Calu3 (cell line): ENCODE measurements at places on chromosomes 12 and 14. TPM values are rescaled to one million over a fixed set of nuclear protein-coding genes. Genes with fewer than 3 reads are reported as not detected.

Gene GPRC5D
- not detected in 2 replicates for total RNA-seq

Gene C12orf50
- total RNA-seq: 0.33 TPM in 1 of 2 replicates, not detected in the other

DNA sequence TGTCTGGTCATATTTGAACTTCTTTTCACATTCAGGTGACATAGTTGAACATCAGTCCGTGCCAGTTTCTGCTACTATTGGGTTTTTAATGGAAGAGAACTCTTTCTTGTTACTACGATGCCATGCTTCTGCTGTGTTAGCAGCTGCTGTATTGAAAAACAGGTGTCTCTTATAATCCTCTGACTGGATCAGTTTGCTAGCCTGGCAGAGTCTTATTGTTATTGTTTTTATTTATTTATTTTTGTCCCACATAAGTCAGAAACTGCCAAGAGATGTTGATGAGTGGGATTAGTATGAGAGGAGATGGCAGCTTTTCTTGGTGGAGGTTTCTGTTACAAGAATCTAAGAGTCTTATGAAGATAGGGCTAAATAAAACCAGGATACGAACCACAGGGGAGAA, 14.6 kb downstream of the ETV6 start:
- peaks cover 14% of the 10 kb centered on the region for H3K36me3 ChIP-seq
- H3K27me3 ChIP-seq: no peaks in the 10 kb centered on the region
- H3K27ac ChIP-seq: no peak overlapping the region
- H3K4me3 ChIP-seq: no peak overlapping the region
- peaks cover 43% of the 10 kb centered on the region for H3K4me1 ChIP-seq

DNA sequence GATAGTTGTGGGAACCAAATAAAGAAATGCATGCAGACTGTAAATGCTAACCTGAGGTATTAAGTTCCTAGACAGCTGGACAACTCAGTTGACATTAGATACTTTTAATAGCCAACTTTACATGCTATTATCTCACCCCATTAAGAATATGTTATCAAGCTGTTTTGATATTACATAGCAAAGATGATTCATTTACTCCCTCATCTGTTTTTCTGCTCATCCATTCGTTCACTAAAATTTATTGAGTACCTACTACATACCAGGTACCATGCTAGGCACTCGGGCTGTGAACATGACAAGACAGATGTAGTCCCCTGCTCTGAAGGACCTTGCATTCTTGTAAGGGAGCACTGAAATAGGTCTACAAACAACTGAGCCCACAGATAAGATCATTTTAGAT, 192.4 kb downstream of the DACT1 start:
- H3K27ac ChIP-seq: no peak overlapping the region
- no peak for DNase-seq
- no peaks in the 10 kb centered on the region for H3K27me3 ChIP-seq
- no peak overlapping the region for H3K4me3 ChIP-seq

GRCh38 chr12:127169321-127170181, 1097.4 kb upstream of the TMEM132C start:
- H3K27me3 ChIP-seq: peaks cover 14% of the 10 kb centered on the region
- H3K4me3 ChIP-seq: no peak overlapping the region
- no peak for DNase-seq
- no peaks in the 10 kb centered on the region for H3K4me1 ChIP-seq
- peaks cover 5% of the 10 kb centered on the region for H3K36me3 ChIP-seq
- H3K27ac ChIP-seq: no peak overlapping the region

GRCh38 chr12:107027636-107028053, 40.7 kb upstream of the MTERF2 start:
- H3K4me3 ChIP-seq: no peak overlapping the region
- peak overlapping the region; percentile 70 for H3K27ac ChIP-seq
- peaks cover 16% of the 10 kb centered on the region for H3K4me1 ChIP-seq
- no peaks in the 10 kb centered on the region for H3K36me3 ChIP-seq

DNA sequence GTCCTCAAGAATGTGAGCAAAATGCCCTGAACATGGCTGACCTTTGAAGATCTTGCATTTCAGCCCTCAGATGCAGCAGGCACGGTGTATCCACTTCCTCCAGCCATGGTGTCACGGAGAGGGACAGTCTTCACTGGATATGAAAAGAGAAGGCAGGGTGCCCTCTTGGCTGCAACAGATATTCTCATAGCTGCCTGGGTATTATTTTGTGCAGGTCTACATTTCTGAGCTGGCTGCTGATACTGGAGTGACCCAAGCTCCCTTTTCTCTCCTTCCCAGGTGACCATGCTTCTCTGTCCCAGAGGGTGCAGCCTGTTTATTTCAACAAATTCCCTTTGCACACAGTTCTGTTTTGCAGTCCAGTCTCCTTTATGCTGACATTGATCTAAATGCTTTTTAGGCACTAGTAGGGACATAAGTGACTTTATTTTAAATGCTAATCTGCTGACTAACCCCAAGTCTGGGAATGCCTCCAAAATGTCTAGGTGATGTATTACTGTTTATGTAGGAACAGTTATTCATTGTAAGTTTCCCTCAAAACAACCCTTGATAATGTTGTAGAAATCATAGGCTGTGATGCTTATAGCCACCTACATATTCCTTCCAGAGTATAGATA, 17.4 kb upstream of the PYGL start:
- H3K27me3 ChIP-seq: no peaks in the 10 kb centered on the region
- peak overlapping the region; percentile 70 for H3K27ac ChIP-seq
- H3K36me3 ChIP-seq: no peaks in the 10 kb centered on the region
- peak overlapping the region; percentile 26 for H3K4me3 ChIP-seq
- H3K4me1 ChIP-seq: peaks cover 43% of the 10 kb centered on the region

DNA sequence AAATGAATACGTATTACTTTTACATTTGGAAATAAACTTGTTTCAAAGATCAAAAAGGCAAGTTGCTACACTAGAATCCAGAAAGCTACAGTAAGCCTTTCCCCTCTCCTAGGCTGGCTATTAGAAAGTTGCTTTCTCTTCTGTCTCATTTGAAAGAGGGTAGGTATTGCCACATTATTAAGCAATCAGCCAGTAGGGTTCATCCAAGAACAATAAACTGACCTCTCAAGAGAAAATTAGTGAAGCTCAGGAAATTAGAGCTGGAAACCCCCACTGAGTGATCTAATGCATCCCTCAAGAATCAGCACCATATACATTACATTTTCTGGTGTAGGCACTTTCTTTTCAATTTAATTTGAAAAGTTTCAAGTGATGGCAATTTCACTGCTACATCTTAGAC, 4.5 kb upstream of the TMEM233 start:
- peaks cover 81% of the 10 kb centered on the region for H3K27me3 ChIP-seq
- H3K36me3 ChIP-seq: no peaks in the 10 kb centered on the region
- H3K27ac ChIP-seq: no peak overlapping the region
- no peak overlapping the region for H3K4me3 ChIP-seq

DNA sequence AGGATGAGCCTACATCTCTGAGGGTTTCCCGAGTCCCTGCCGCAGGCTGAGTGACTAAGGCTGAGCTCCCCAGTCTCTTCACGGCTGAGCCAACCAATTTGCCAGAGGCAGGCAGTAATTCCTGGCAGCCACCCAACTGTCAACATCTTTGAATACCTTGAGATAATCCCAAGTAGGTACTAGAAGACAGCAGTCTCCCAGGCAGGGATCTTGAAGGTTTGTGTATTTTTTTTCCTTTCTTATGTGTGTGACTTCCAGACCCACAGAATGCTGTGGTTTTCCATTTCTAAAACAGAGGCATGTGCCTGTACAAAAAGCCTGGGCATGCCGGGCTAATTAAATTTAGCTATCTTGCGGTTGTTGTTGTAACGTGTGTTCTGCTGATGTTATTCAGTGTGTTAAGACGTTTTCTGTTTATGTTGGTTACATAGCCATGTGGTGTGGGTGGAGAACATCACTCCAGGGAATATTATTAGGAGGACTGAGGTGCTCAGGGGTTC, 155.5 kb downstream of the ANO2 start:
- no peaks in the 10 kb centered on the region for H3K36me3 ChIP-seq
- DNase-seq: no peak
- H3K27ac ChIP-seq: no peak overlapping the region
- peaks cover 44% of the 10 kb centered on the region for H3K27me3 ChIP-seq
- H3K4me3 ChIP-seq: no peak overlapping the region

GRCh38 chr12:106284358-106285105, 18.0 kb upstream of the TCP11L2 start:
- H3K27ac ChIP-seq: peak overlapping the region; percentile 33
- H3K4me1 ChIP-seq: peaks cover 76% of the 10 kb centered on the region
- H3K4me3 ChIP-seq: no peak overlapping the region

- H3K36me3 ChIP-seq: no peaks in the 10 kb centered on the region
- H3K27me3 ChIP-seq: peaks cover 50% of the 10 kb centered on the region
- no peak overlapping the region for H3K27ac ChIP-seq
- no peak overlapping the region for H3K4me3 ChIP-seq
Observed at GRCh38 chr14:54808326-54809161, 94.1 kb downstream of the GCH1 start.

DNA sequence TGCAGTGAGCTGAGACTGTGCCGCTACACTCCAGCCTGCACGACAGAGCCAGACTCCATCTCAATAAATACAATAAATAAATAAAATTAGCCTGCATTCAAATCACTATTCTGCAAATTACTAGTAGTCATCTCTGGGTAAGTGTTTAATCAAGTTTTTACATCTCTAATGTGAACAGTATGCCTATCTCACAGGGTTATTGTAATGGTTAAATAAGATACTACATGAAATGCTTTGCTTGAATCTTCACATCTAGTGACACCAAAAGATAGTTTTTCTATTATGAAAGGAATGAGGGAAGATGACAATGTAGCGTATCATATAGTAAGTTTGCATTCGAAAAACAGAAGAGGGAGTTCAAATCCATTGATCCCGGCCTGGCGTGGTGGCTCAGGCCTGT, 2.1 kb downstream of the SRSF9 start:
- H3K36me3 ChIP-seq: peaks cover 77% of the 10 kb centered on the region
- H3K27ac ChIP-seq: no peak overlapping the region
- H3K4me1 ChIP-seq: peaks cover 34% of the 10 kb centered on the region
- H3K27me3 ChIP-seq: no peaks in the 10 kb centered on the region
- H3K4me3 ChIP-seq: peak overlapping the region; percentile 95

DNA sequence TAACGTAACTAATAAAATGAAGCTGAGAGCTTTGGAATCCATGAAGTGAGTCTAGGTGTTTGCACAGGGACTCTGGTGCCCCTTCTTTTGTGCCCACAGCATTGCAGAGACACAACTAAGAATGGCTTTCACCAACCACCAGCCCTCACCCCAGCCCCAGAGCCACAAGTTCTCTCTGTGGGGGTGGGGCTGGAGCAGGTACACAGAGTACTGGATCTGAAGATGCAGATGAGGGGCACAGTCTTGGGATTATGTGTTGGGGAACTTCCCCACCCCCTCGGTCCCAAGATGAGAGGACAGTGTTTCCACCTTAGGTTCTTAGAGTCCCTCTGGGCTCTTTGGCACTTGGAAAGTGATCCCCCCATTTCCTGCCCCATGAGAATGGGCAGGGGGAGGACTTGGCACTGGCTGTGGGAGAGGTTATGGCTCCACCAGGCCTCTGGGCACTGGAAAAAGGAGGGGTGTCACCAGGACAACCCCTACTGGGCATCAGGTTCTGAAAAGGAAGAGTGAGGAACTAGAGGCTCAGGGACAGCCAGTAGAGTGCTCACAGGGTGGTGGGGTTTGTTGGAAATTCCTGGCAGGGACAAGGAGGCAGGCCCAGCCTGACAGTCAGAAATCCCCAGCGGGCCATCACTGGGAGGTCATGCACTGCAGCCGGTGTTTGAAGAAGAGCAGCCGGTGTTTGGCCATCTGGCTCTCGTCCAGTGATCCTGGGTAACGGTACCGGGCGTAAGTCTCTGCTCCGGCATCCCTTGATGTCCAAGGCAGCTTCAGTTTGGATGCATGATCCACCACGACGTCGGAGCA, 6.7 kb downstream of the B4GALNT1 start:
- H3K4me3 ChIP-seq: no peak overlapping the region
- no peak for DNase-seq
- H3K4me1 ChIP-seq: peaks cover 9% of the 10 kb centered on the region
- H3K36me3 ChIP-seq: no peaks in the 10 kb centered on the region
- H3K27me3 ChIP-seq: peaks cover 61% of the 10 kb centered on the region

DNA sequence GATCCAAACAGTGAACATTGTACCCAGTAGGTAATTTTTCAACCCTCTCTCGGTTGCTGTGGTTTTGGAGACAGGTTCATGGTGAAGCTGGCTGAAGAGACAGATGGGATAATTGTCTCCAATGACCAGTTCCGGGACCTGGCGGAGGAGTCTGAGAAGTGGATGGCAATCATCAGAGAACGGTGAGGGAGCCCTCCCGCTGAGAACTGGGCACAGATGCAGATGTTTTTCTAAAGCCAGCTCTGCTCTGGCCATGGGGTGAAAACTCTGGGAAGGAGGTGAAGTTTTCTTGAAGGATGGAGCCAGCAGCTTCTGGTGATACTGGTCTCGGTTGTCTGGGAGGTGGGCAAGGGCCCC, 6.2 kb downstream of the KHNYN start:
- peaks cover 71% of the 10 kb centered on the region for H3K36me3 ChIP-seq
- H3K4me1 ChIP-seq: peaks cover 12% of the 10 kb centered on the region
- no peak overlapping the region for H3K27ac ChIP-seq
- no peak overlapping the region for H3K4me3 ChIP-seq
- DNase-seq: no peak
- H3K27me3 ChIP-seq: no peaks in the 10 kb centered on the region

DNA sequence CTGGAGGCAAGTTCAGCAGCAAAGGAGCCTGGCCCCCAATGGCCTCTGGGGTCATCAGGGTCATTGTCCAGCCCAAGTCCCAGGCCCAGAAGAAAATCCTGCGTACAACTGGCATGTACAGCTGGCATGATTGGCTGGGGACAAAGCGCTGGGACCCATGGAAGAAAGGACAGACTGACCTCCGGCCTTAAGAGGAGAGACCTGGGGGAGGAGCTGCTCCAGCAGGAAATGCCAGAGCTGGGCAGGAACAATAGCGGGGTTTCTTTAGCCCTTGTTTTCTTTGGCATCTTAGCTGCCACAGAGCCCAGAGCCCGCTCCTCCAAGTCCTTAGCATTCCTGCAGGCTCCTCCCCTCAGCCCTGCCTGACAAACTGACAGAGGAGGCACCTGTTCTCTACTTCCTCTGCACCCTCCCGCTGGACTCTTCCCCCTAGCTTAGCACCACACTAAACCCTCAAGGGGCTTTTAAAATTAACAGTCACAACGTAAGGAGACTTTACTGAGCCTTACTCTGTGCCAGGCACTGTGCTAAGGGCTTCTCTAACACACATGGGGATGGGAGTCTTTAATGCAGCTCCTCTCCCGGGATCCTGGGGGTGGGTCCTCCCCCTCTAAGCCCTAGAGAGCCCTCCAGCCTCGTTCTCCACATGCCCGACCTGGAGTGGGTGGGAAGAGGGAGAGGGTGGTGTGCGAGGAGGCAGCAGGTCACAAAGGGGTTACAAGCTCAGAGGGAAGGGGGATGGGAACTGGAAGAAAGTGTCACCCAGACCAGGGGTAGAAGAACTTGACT, 1.8 kb upstream of the AQP5 start:
- peak; percentile 80 for DNase-seq
- H3K36me3 ChIP-seq: peaks cover 28% of the 10 kb centered on the region
- H3K27ac ChIP-seq: peak overlapping the region; percentile 88
- H3K27me3 ChIP-seq: peaks cover 14% of the 10 kb centered on the region

GRCh38 chr12:101863981-101864380, 13.4 kb upstream of the DRAM1 start:
- DNase-seq: no peak
- H3K36me3 ChIP-seq: no peaks in the 10 kb centered on the region
- H3K27ac ChIP-seq: no peak overlapping the region
- no peaks in the 10 kb centered on the region for H3K27me3 ChIP-seq
- H3K4me1 ChIP-seq: no peaks in the 10 kb centered on the region
